ENCODE measurements at places on chromosomes 2 and 18. TPM values are rescaled to one million over a fixed set of nuclear protein-coding genes. Genes with fewer than 3 reads are reported as not detected.

The TSHZ1 gene
- total RNA-seq = 24.7 TPM

The OR6B2 gene
- total RNA-seq = not detected

The CHRNG gene
- total RNA-seq = not detected

- no peak for DNase-seq
These were observed 520.5 kb upstream of the ZEB2 start for GRCh38 chr2:145040433-145040832.

- DNase-seq = peak; percentile 19
These were observed 2.5 kb downstream of the RPIA start for GRCh38 chr2:88693911-88694414.

DNA sequence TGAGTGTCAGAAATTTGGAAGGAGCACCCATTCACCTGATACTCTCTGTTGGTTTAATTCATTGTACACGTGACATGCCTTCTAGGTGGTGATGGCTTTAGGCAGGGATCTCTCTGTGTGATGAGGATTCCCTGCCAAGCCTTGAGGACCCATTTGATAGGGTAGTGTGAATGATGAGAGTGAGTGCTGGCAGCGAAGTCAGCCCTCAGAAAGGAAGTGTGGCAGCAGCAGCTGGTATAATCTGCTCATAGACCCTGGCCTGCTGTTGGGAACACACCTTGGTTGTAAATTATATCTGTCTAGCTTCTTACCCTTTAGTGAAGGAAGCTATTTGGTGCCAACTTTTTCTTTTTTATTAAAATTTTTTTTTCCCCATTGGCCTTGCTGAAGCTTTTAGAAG lies 164.5 kb downstream of the HAUS1 start:
- peak; percentile 57 for DNase-seq

Measured in right cardiac atrium (tissue), 5 donors.